ENCODE measurements at places on chromosomes 7 and 10. TPM values are rescaled to one million over a fixed set of nuclear protein-coding genes. Genes with fewer than 3 reads are reported as not detected.
A peak's percentile ranks its signal among the peaks of the same experiment; 100 is the strongest.

The PNLIPRP2 gene
- 1.6 TPM for total RNA-seq

The FGFBP3 gene
- total RNA-seq = 6.0 TPM

The ATP6V0A4 gene
- total RNA-seq = not detected

- DNase-seq = no peak
Measured at GRCh38 chr7:74544706-74545469, 91.2 kb downstream of the GTF2IRD1 start.

- DNase-seq = no peak
Measured at GRCh38 chr7:37986908-37987330, 66.5 kb downstream of the EPDR1 start.

GRCh38 chr7:103391150-103391549 lies 43.7 kb downstream of the PSMC2 start:
- DNase-seq = no peak

DNA sequence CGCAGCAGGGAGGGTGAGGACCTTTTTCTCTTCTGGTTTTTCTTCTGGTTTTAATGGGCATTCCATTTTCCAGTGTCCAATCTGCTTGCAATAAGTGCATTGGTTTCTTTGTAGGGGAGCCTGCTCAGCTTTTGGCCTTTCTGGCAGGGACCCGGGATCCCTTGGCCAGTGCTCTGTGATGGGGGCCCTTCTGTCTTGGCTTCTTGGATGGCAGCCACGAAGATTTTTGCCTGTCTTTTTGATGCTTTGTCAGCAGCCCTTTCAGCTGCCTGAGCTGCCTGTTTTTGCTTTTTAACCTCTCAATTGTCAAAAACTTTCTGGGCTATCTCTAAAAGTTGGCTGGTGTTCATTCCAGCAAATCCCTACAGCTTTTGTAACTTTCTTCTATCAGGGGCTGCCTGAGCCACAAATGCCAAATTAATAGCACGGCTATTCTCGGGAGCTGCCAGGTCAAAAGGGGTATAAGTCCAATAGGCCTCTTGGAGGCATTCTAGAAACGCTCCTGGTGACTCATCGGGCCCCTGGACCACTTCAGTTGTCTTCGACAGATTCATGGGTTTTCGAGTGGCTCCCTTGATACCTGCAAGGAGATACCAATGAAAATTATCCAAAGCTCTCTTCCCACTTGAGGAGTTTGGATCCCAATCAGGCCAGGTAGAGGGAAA lies 179.9 kb upstream of the MBL2 start:
- no peak for DNase-seq

GRCh38 chr10:78341953-78342614 lies 308.4 kb downstream of the RPS24 start:
- peak; percentile 10 for DNase-seq

- no peak for DNase-seq
Measured at GRCh38 chr10:56360583-56360966, 484 bp downstream of the ZWINT start.

- DNase-seq = no peak
Measured at GRCh38 chr10:113019692-113020474, 69.8 kb downstream of the TCF7L2 start.
